Gastrocnemius medialis (tissue), 4 donors: ENCODE measurements at places on chromosomes 2 and 18. TPM values are rescaled to one million over a fixed set of nuclear protein-coding genes. Genes with fewer than 3 reads are reported as not detected.

GRCh38 chr18:9055185-9055584 lies 47.3 kb upstream of the NDUFV2 start:
- no peaks in the 10 kb centered on the region for H3K27me3 ChIP-seq
- no peak overlapping the region for H3K27ac ChIP-seq
- no peaks in the 10 kb centered on the region for H3K36me3 ChIP-seq
- H3K4me1 ChIP-seq: no peaks in the 10 kb centered on the region
- no peak for DNase-seq
- no peak overlapping the region for H3K4me3 ChIP-seq

DNA sequence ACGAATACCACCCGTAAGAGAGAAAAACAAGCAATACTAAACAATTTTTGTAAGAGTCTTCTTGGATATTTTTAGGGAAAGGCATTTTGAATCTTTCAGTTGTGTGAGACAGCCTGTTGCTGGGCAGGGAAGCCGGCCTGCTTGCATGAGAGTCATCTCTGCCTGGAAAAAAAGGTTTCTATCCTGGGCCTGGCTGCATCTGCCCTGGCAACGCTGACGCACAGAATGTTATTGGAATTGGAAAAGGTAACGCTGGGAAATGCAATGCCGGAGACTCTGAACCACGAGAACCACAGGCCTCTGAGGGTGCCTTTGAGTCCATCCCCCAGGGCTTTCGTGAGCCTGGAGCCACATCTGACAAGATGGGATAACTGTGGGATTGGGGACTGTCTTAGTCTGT lies 17.9 kb upstream of the NPAS2 start:
- no peaks in the 10 kb centered on the region for H3K27me3 ChIP-seq
- DNase-seq: no peak

DNA sequence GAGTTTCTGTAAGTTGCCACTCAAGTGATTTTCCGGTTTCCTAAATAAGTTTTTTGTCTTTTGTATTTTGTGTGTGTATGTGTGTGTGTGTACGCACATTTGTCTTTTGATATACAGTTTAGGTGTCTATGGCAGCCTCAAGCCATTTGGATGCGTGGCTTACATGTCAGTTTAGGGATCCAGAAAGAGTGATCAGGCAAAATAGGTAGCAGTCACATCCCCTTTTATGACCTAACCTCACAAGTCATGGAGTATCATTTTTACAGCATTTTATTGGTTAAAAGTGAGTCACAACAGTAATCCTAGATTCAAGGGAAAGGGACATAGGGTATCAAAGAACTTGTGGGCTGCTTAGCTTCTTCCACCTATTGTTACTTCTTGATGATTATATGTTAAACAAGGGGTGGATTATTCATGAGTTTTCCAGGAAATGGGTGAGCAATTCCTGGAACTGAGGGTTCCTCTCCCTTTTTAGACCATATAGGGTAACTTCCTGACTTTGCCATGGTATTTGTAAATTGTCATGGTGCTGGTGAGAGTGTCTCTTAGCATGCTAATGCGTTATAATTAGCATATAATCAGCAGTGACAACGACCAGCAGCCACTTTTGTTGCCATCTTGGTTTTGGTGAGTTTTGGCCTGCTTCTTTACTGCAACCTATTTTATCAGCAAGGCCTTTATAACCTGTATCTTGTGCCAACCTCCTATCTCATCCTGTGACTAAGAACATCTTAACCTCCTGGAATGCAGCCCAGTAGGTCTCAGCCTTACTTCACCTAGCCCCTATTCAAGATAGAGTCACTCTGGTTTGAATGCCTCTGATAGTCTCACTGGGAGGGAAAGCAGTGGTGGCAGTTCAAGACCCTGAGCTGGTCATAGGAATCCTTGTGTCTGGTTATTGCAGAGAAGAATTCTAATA lies 8.6 kb upstream of the SOCS6 start:
- H3K36me3 ChIP-seq: no peaks in the 10 kb centered on the region
- H3K4me3 ChIP-seq: no peak overlapping the region
- DNase-seq: peak; percentile 18
- H3K4me1 ChIP-seq: peaks cover 4% of the 10 kb centered on the region
- H3K27me3 ChIP-seq: no peaks in the 10 kb centered on the region

DNA sequence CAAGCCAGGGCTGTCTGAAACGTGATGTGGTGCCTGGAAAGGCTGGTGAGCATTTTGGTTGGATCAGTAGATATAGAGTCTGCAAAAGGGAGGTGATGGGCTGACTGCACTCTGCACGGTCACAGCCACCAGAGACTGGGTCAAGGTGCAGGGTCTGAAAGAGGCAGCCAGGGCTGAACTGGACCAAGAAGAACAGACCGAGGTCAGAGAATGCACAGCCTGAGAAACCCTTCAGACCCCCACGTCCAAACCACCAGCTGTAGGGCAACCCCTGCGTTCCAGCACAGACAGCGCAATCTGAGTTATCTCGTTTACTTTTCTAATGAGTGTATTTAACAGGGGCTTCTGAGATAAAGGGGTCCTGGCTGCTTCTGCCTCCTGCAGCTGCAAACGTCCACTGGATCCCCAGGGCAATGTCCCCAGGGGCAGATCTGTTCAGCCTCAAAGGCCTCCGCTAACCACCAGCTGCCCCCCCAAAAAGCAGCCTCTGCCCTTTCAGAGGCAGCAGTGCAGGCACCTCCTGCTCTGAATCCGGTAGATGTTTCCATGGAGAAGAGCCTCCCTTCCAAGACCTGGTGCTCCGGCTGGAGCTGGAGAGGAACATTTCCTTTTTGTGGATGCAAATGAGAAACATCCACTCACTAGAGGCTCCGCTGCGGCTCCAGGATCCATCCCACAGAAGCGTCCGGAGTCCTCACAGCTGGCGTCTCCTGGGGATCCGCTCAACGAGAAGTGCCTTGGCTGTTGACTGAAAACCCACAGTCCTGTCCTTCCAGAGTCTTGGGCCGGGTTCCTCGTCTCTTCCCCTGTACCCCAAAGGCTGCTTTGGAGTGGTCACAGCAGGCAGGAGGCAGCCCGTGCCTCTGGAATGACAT lies 970 bp upstream of the KCNG2 start:
- no peak overlapping the region for H3K27ac ChIP-seq
- peaks cover 10% of the 10 kb centered on the region for H3K4me1 ChIP-seq
- DNase-seq: no peak

DNA sequence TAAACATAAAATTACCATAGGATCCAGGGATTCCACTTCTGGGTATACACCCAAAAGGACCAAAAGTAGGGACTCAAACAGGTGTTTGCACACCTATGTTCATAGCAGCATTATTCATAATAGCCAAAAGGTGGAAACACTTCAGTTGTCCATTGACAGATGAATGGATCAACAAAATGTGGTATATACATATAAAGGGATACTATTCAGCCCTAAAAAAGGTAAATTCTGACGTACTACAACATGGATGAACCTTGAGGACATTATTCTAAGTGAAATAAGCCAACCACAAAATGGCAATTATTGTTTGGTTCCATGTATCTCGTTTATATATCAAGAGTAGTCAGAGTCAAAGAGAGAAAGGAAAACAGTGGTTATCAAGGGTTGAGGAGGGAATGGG lies 128.1 kb downstream of the MTCL1 start:
- H3K27ac ChIP-seq: no peak overlapping the region
- H3K4me3 ChIP-seq: no peak overlapping the region
- H3K36me3 ChIP-seq: no peaks in the 10 kb centered on the region
- peaks cover 10% of the 10 kb centered on the region for H3K4me1 ChIP-seq
- DNase-seq: no peak

Gene ITPRIPL1
- total RNA-seq: 2.1 TPM

DNA sequence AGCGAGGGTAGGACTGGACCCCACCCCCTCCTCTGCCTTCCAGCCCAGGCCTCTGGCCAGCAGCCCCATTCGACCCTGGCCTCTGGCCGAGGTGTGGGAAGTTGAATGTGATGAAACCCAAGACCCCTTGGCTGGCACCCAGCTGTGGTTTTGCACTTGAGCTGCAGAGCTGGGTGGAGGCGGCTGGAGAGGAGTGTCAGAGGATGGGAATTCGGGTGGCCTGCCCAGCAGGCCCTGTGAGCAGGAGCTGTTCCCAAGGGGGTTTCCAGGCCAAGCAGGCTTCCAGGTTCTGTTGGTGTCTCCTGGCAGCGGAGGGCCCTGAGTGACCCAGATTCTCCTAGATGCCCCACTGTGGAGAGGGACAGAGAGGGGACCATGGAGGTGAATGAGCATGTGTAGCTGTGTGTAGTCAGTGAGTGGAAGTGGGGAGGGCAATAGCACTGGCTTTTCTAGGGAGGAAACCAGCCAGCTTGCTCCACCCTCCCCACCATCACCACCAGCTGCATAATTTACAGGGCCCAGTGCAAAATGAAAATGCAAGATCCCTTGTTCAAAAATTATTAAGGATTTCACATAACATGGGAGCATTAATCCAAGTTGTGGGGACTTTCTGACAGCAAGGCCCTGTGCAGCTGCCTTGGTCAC lies 172.2 kb upstream of the HAAO start:
- no peaks in the 10 kb centered on the region for H3K27me3 ChIP-seq
- H3K4me1 ChIP-seq: peaks cover 70% of the 10 kb centered on the region
- H3K36me3 ChIP-seq: no peaks in the 10 kb centered on the region
- peak overlapping the region; percentile 71 for H3K27ac ChIP-seq

Gene RESP18
- total RNA-seq: not detected

Gene FARSB
- total RNA-seq: 33.5 TPM

DNA sequence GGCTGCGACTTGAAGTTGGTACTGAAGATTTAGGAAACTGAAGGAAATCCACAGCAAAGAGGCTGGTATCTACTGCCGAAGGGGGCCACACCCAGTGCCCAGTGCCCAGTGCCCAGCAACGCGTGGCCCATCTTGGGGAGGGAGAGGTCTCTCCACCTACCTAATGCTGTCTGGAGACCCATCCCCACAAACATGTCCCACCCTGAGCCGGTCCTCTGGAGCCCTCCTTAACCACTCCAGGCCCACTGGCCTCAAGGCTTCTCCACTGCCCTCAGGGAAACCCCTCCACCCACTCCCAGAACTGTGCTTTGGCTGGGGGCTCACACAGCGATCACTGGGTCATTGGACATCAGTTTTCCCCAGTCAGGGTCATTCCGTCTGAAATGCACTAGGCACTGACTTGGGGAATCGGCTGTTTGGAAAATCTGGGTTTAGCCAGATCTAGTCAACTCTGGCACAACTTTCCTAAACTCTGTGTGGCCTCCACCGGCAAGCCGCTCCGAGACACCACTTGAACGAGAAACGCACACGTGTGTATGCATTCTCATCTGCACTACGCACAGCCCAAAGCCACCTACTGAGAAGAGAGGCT lies 20.1 kb downstream of the GPR55 start:
- DNase-seq: no peak
- H3K4me3 ChIP-seq: no peak overlapping the region

Gene OTOS
- not detected for total RNA-seq

Gene POU3F3
- not detected for total RNA-seq

DNA sequence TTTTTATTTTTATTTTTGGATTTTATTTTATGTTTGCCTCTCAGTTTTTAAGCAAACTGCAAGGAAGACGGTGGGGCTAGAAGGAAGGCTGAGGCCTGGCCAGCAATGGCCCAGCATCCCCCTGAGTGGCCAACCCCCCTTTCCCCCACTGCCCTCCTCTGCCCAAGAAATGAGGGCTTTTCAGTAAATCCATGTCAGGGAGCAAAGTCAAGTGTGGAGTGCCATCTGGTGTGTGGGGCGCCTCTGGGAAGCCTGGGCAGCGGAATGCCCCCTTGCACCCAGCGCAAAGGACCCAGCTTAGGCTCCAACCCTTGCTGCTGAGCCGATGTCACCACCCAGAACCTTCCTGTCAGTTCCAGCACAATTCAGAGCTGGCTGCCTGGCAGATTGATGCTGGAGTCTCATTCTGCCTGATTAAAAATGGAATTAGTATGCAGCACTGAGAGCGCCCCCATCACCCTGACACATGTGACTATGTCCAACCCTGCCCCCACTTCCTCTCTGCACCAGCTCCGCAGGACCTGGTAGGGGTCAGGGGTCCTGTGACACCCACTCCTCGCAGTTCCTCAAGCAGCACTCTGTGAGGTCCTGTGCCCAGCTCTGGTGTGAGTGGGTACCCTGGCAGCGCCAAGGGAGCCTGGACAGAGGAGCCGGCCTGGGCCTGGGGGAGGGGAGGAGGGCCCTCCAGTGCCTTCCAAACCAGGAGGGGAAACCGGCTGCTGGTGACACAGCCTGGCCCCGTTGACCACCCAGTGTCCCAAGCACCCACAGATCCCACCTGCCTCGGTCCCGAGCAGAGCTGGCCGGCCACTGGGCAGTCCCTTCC lies 9.2 kb upstream of the ALPP start:
- H3K4me3 ChIP-seq: no peak overlapping the region
- no peaks in the 10 kb centered on the region for H3K27me3 ChIP-seq
- no peaks in the 10 kb centered on the region for H3K36me3 ChIP-seq
- no peak for DNase-seq

GRCh38 chr2:223057569-223057968 lies 5.6 kb downstream of the KCNE4 start:
- no peak for DNase-seq
- peaks cover 6% of the 10 kb centered on the region for H3K4me1 ChIP-seq
- no peaks in the 10 kb centered on the region for H3K36me3 ChIP-seq
- H3K4me3 ChIP-seq: no peak overlapping the region
- peaks cover 13% of the 10 kb centered on the region for H3K27me3 ChIP-seq

GRCh38 chr2:101577173-101577572 lies 102.3 kb upstream of the RFX8 start:
- no peak for DNase-seq
- peaks cover 3% of the 10 kb centered on the region for H3K4me1 ChIP-seq
- H3K4me3 ChIP-seq: no peak overlapping the region
- no peaks in the 10 kb centered on the region for H3K27me3 ChIP-seq

GRCh38 chr2:27954221-27954673 lies 63.7 kb downstream of the BABAM2 start:
- no peaks in the 10 kb centered on the region for H3K36me3 ChIP-seq
- peak overlapping the region; percentile 75 for H3K27ac ChIP-seq
- DNase-seq: no peak
- H3K27me3 ChIP-seq: no peaks in the 10 kb centered on the region
- H3K4me1 ChIP-seq: peaks cover 53% of the 10 kb centered on the region
- no peak overlapping the region for H3K4me3 ChIP-seq

Gene CHST9
- total RNA-seq: not detected

DNA sequence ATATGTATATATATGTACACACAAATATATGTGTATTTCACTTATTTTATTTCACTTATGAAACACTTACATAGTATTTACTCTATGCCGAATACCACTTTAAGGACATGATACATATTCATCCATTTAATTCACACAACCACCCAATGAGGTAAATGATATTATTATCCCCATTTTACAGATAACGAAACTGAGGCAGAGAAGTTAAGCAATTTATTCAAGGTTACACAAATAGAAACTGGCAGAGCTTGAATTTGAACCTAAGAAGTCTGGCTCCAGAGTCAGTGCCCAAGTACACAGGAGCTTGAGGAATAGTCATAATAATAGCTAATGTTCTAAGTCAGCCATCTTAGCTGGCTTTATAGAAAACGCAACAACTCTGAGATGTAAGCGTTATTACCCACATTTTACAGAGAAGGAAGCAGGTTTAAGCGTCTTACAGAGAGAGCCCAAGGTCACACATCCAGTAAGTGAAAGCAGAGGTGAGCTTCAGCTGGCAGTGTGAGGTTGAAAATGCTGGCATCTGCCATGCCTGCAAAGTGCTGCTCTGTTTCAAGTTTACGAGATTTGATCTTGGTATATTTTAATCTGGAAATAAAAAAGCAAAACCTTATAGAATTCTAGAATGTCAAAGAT lies 326.9 kb downstream of the LPIN1 start:
- no peaks in the 10 kb centered on the region for H3K27me3 ChIP-seq
- no peaks in the 10 kb centered on the region for H3K36me3 ChIP-seq
- DNase-seq: no peak
- no peak overlapping the region for H3K4me3 ChIP-seq
- H3K4me1 ChIP-seq: no peaks in the 10 kb centered on the region

Gene PLCD4
- 36.2 TPM for total RNA-seq
